Activated CD8-positive, alpha-beta memory T cell treated with anti-CD3 and anti-CD28 coated beads, Interleukin-2, amount 10 ng/mL, durations not matched to agents 7 days and 5 days (primary cell): ENCODE measurements at places on chromosomes 16 and 17. TPM values are rescaled to one million over a fixed set of nuclear protein-coding genes. Genes with fewer than 3 reads are reported as not detected.

GRCh38 chr16:66598111-66598510 lies 6.4 kb upstream of the CMTM3 start:
- peaks cover 13% of the 10 kb centered on the region for H3K36me3 ChIP-seq
- DNase-seq: peak; percentile 67

DNA sequence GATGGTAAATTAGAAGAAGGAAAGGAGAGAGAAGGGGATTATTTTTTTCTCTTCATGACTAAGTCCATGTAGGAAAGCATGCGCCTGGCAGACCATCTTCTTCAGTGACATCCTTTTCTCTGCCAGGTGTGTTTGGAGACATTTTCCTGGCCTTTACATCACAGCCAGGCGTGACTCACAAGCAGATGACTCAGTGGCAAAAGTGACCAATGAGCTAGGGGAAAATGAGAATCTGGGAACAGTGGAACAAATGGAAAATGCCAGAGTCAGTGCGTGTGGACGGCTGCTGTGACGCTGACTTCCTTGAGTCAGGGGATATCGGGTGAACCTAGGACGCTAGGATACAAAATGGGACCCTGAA lies 9.4 kb downstream of the KIAA0513 start:
- no peak overlapping the region for H3K4me3 ChIP-seq
- no peaks in the 10 kb centered on the region for H3K4me1 ChIP-seq
- H3K27me3 ChIP-seq: no peaks in the 10 kb centered on the region
- H3K27ac ChIP-seq: no peak overlapping the region
- no peak for DNase-seq
- H3K36me3 ChIP-seq: no peaks in the 10 kb centered on the region

DNA sequence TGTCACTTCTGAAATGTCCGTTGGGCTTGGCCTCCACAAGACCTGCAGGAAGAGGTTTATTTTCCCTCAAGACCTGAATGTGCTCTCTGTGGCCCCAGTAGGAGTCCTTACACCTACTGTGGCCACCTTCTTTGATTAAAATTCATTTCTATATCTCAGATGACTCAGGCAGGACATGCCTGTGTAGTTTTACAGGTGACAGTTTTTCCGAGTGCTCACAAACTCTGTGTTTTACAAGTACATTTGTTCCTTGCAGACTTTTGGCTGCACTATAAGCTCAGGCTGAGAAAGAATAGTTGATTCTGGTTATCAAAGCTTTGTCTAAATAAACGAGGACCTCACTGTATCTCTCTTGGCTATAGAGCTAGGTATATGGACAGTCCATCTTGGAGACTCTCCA lies 257.1 kb downstream of the MAP2K4 start:
- no peaks in the 10 kb centered on the region for H3K36me3 ChIP-seq
- H3K27me3 ChIP-seq: no peaks in the 10 kb centered on the region
- no peaks in the 10 kb centered on the region for H3K4me1 ChIP-seq
- H3K27ac ChIP-seq: no peak overlapping the region

- no peaks in the 10 kb centered on the region for H3K27me3 ChIP-seq
- no peaks in the 10 kb centered on the region for H3K36me3 ChIP-seq
- H3K4me1 ChIP-seq: no peaks in the 10 kb centered on the region
These were observed 177.0 kb upstream of the C16orf82 start for GRCh38 chr16:26889740-26890139.

DNA sequence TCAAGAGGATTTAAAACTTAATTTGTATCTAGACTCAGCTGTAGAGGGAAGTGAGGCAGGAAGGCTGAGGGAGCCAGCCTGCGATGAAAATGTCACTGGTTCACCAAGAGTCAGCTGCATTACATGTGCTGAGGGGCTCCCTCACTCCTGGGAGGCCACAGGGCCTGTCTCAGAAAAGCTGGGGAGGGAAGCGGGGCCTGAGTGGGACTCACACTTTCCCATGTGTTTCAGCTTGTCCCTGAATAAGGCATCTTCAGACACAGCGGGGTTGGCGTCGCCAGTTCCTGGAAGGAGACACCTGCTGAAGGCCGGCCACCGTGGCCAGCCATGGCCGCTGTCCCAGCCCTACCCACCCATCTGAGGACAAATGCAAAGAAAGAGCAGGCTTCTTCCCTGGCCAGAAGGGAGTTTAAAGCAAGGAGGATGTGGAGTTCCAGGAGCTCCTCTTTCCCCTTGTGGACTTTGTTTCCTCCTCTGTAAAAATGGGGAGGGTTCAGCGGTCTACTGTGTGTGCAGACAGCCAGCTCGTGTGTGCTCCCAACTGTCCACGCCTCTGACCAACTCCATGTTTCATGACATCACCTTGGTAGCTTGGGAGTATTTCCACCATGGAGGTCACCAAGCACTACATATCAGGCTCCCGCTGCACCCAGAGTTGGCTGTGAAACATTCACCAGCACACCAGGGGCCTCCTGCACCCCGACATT lies 19.2 kb upstream of the MRPS23 start:
- H3K27me3 ChIP-seq: peaks cover 22% of the 10 kb centered on the region
- no peak overlapping the region for H3K27ac ChIP-seq
- peaks cover 10% of the 10 kb centered on the region for H3K4me1 ChIP-seq
- H3K36me3 ChIP-seq: no peaks in the 10 kb centered on the region
- DNase-seq: no peak

- H3K27ac ChIP-seq: peak overlapping the region; percentile 90
- peak overlapping the region; percentile 79 for H3K4me3 ChIP-seq
- peaks cover 18% of the 10 kb centered on the region for H3K27me3 ChIP-seq
- peaks cover 32% of the 10 kb centered on the region for H3K4me1 ChIP-seq
These were observed 2.3 kb downstream of the C17orf58 start for GRCh38 chr17:67993998-67994361.

DNA sequence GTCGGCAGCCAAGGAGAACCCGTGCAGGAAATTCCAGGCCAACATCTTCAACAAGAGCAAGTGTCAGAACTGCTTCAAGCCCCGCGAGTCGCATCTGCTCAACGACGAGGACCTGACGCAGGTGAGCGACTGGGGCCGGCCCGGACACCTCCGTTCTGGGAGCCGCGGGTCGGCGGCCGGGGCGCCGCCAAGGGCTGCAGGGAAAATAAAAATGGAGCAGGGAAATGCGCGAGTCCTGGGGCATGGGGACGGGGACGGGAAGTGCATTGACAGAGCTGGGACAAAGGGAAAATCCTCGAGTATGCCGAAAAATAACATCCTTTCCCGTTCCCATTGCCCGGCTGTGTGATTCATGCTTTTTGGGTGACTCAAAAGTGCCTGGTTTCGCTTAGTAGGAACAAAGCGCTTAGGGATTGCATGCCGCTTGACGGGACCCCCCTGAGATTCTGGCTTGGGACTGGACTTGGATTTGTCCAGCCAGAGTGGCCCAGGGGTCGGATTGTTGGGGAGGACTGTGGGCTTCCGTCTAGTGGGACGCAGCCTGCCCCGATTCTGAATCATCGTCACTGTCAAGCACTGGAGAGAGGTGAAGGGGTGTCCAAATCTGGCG lies 699 bp downstream of the MPRIP start:
- peaks cover 4% of the 10 kb centered on the region for H3K36me3 ChIP-seq
- peak; percentile 54 for DNase-seq
- peak overlapping the region; percentile 88 for H3K4me3 ChIP-seq

Gene SLC2A4
- total RNA-seq: not detected

DNA sequence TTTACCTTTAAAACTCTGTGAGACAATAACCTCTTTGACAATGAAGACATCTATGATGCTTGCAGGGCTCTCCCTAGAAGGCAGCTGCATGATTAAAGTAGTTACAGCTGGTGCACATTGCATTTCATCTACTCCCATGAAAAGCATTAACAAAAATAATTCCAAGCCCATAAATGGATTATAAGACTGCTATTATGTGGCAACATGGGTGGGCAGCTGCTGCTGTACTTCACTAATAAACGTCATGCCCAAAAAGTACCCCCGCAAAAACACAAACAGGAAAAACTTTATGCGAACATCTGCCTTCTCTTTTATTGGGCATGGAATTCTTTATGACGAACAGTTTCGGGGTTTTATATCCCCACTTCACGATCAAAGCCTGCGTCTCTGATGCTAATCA lies 224.9 kb downstream of the CA10 start:
- no peaks in the 10 kb centered on the region for H3K27me3 ChIP-seq
- no peak for DNase-seq
- H3K4me3 ChIP-seq: no peak overlapping the region
- H3K27ac ChIP-seq: no peak overlapping the region

DNA sequence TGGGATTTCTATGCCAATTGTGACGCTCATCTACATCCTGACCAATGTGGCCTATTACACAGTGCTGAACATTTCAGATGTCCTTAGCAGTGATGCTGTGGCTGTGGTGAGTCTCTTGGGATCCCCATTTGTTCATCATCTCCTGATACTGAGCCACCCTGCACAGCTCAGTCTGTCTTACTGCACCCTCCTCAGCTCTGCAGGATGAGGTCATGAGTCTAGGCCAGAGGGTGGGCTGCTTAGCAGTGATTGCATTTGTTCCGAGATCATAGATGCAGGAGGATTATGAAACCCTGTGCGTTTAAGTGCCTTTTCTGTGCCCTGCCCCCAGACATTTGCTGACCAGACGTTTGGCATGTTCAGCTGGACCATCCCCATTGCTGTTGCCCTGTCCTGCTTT lies 19.5 kb downstream of the SLC7A6OS start:
- H3K27me3 ChIP-seq: no peaks in the 10 kb centered on the region
- peak overlapping the region; percentile 73 for H3K27ac ChIP-seq
- H3K4me1 ChIP-seq: peaks cover 55% of the 10 kb centered on the region
- H3K36me3 ChIP-seq: peaks cover 54% of the 10 kb centered on the region

- H3K27ac ChIP-seq: no peak overlapping the region
- peaks cover 2% of the 10 kb centered on the region for H3K36me3 ChIP-seq
- peaks cover 24% of the 10 kb centered on the region for H3K27me3 ChIP-seq
- H3K4me3 ChIP-seq: no peak overlapping the region
- H3K4me1 ChIP-seq: peaks cover 4% of the 10 kb centered on the region
These were observed 13.7 kb upstream of the ERN2 start for GRCh38 chr16:23726710-23727109.

Gene AXIN2
- 0.75 TPM for total RNA-seq

GRCh38 chr17:17019891-17020456 lies 22.3 kb upstream of the MPRIP start:
- no peak overlapping the region for H3K27ac ChIP-seq
- no peak overlapping the region for H3K4me3 ChIP-seq
- DNase-seq: no peak
- no peaks in the 10 kb centered on the region for H3K36me3 ChIP-seq

- H3K27ac ChIP-seq: no peak overlapping the region
- DNase-seq: no peak
- no peak overlapping the region for H3K4me3 ChIP-seq
- H3K27me3 ChIP-seq: peaks cover 51% of the 10 kb centered on the region
- H3K36me3 ChIP-seq: peaks cover 6% of the 10 kb centered on the region
These were observed 3.0 kb downstream of the SOX9 start for GRCh38 chr17:72123530-72124437.

Gene PYY
- total RNA-seq: not detected

DNA sequence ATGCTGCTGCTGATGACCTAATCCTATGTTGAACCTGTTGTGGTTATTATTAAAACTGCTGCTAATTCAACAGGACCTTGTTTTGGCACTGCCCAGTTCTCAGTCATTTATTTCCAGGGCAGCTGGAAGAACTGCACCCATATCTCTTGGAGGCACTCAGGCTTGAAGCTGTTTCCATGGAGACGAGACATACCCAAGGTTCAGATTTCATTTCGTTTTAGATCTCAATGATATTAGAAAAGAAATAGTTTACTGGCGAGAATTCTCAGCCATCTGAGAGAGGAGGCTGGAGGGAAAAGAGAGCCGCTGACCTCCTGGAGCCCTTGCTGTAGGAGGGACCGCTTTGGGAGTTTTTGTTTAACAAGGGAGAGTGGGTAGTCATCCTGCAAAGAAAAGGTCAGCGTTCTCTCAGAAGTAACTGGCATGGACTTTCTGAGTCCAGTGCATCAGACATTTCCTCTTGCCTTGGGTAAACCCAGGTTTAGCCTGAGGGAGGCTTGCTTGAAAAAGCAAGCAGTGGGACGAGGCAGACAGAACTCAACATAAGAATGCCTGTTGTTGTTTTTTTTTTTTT lies 75.4 kb downstream of the YPEL2 start:
- peaks cover 8% of the 10 kb centered on the region for H3K4me1 ChIP-seq
- no peaks in the 10 kb centered on the region for H3K27me3 ChIP-seq
- DNase-seq: no peak
- no peak overlapping the region for H3K27ac ChIP-seq
- H3K36me3 ChIP-seq: peaks cover 18% of the 10 kb centered on the region
- H3K4me3 ChIP-seq: no peak overlapping the region

GRCh38 chr17:48439875-48440505 lies 10.0 kb upstream of the SKAP1 start:
- H3K27me3 ChIP-seq: no peaks in the 10 kb centered on the region
- H3K4me3 ChIP-seq: peak overlapping the region; percentile 52
- peaks cover 81% of the 10 kb centered on the region for H3K4me1 ChIP-seq
- DNase-seq: peak; percentile 74
- peak overlapping the region; percentile 98 for H3K27ac ChIP-seq
- peaks cover 17% of the 10 kb centered on the region for H3K36me3 ChIP-seq

GRCh38 chr17:10798332-10798749 lies 5.6 kb downstream of the TMEM238L start:
- no peak overlapping the region for H3K4me3 ChIP-seq
- H3K27ac ChIP-seq: no peak overlapping the region
- DNase-seq: no peak
- H3K4me1 ChIP-seq: peaks cover 3% of the 10 kb centered on the region
- H3K36me3 ChIP-seq: no peaks in the 10 kb centered on the region
- H3K27me3 ChIP-seq: no peaks in the 10 kb centered on the region

DNA sequence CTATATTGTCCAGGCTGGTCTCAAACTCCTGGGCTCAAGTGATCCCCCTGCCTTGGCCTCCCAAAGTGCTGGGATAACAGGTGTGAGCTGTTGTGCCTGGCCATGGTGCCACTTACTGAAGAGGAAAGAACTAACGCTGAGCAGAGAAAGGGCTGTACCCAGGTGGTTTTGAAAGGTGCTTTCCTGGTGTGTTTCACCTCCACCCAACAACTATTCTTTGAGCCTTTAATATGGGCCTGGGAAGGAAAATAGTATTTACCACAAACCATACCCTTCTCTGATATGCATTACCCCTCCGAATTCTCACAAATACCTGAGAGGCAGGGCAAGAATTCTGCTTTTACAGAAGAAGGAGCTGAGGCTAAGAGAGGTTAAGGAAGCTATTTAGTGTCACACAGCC lies 24.8 kb downstream of the KPNA2 start:
- no peak overlapping the region for H3K27ac ChIP-seq
- DNase-seq: no peak
- peaks cover 6% of the 10 kb centered on the region for H3K27me3 ChIP-seq
- H3K4me1 ChIP-seq: peaks cover 7% of the 10 kb centered on the region
- no peak overlapping the region for H3K4me3 ChIP-seq
- H3K36me3 ChIP-seq: no peaks in the 10 kb centered on the region
